Activated CD8-positive, alpha-beta T cell treated with anti-CD3 and anti-CD28 coated beads, Interleukin-2, amount 10 ng/mL, durations not matched to agents 7 days and 5 days (primary cell): ENCODE measurements at places on chromosomes 13 and 19. TPM values are rescaled to one million over a fixed set of nuclear protein-coding genes. Genes with fewer than 3 reads are reported as not detected.

DNA sequence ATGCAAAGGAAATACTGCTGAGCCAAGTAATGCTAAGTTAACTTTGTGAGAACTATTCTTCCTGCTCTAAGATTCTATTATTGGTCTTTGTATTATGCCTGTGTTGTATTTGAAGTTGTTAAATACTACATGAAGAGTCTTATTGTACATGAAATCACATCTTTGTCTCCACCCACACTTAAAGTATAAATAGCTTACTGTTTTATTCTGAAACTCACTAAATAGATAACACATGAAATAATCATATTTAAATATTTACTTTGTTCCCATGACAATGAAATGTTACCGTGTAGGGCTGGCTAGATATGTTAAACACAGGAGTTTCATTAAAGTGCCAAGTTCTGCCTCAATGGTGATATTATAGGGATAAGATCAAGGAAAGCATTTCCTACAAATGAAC lies 562.1 kb upstream of the ATXN8OS start:
- no peak for DNase-seq
- H3K4me3 ChIP-seq = no peak overlapping the region
- no peaks in the 10 kb centered on the region for H3K27me3 ChIP-seq
- H3K36me3 ChIP-seq = no peaks in the 10 kb centered on the region
- H3K4me1 ChIP-seq = no peaks in the 10 kb centered on the region

The CLEC4G gene
- total RNA-seq = not detected

The CASP14 gene
- total RNA-seq = not detected

- DNase-seq = no peak
- H3K27ac ChIP-seq = no peak overlapping the region
- H3K4me1 ChIP-seq = no peaks in the 10 kb centered on the region
- H3K4me3 ChIP-seq = no peak overlapping the region
These were observed 109.6 kb downstream of the ZAR1L start for GRCh38 chr13:32205431-32206096.

The LILRB2 gene
- total RNA-seq = not detected
